ENCODE measurements at places on chromosomes 11 and 22.

DNA sequence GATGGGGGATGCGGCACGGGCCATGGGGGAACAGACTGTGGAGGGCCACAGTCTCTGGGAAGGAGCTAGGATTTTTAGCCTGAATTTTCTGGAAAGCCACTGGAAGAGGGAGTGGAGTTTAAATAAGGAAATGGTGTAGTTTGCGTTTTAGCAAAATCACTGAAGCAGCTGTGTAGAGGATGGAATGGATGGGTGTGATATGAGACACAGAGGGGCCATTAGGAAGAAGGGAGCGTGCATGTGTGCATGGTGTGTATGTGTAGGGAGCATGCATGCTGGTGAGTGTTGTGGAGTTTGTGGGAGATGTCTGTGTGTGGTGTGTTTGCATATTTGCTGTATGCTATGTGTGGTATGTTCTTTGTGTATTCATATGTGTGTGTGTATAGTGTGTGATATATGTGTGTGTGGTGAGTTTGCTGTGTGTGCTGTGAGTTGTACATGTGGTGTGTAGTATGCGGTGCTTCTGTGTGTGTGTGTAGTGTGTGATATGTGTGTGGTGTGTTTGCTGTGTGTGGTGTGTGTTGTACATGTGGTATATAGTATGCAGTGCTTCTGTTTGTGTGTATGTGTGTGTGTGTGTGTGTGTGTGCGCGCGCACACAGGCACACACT, 67.6 kb downstream of the FBXO7 start:
- no peak for DNase-seq

DNA sequence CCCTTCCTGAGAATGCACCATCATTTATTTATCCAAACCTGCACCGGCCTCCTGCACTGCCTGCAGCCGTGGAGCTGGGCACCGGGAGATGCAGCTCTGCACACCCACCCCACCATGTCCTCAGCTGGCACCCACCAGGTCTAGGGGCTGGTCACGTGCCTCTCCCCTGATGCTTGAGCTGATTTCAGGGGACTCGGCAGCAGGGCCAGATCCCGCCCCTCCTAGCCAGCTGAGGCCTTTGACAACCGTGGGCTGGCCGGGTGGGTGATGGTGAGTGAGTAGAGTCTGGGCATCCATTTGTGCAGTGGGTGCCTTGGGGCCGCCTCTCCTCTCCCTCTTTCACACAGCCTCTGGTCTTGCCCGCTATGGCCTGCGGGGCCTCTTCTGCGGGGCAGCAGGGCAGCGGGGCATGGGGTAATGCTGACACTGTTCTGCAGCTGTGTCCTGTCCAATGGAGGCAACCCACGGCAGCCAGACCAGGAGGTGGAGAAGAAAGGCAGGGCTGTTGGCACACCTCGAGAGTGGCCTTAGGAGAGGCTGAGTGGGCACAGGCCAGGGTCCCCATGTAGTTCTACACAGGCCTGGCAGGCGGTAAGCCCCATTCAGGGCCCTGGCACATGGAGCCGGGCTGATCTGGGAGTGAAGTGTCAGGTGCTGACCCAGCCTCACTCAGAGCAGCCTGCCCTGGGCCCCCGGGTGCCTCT, 38.5 kb upstream of the PRODH start:
- no peak for DNase-seq

- DNase-seq, result no peak
Observed at GRCh38 chr22:44994399-44995104, 15.3 kb downstream of the PHF21B start.

DNA sequence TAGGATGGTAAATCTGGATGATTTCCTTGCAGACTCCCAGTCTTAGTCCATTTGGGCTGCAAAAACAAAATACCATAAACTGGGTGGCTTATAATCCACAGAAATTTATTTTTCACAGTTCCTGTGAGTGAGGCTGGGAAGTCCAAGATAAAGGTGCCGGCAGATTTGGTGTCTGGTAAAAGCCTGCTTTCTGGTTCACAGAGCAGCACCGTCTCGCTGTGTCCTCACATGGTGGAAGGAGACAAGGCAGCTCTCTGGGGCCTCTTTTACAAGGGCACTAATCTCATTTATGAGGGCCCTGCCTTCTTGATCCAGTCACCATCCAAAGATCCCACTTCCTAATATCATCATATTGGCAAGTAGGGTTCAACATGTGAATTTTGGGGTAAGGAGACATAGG, 8.9 kb downstream of the USP47 start:
- no peak for DNase-seq

GRCh38 chr11:57244911-57245310, 7.9 kb upstream of the APLNR start:
- DNase-seq, result no peak

DNA sequence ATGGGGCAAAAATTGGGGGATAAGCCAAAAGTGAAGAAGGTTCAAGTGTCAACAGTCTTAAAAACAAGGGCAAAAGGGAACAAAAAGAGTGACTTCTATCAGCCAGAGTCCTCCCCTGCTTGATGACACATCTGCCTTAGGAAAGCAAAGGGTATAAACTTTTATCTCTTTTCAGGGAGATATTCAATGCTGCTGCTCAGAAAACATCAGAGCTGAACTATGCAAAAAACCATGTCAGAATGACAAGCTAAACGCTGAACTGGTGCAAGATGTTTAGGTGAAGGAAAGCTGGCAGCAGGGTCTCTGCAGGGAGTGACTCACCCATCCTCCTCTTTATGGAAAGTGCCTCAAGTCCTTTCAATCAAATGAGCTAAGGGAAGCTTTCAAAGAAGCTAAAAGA, 24.7 kb downstream of the ALG9 start:
- DNase-seq, result no peak

GRCh38 chr22:43222262-43222661, 35.3 kb upstream of the TTLL12 start:
- DNase-seq, result no peak

- DNase-seq, result no peak
Observed at GRCh38 chr11:32464078-32464477, 28.7 kb upstream of the WT1 start.

- DNase-seq, result no peak
Observed at GRCh38 chr11:83069441-83070043, 2.2 kb downstream of the RAB30 start.

GRCh38 chr22:33798401-33798800, 121.9 kb downstream of the LARGE1 start:
- no peak for DNase-seq

DNA sequence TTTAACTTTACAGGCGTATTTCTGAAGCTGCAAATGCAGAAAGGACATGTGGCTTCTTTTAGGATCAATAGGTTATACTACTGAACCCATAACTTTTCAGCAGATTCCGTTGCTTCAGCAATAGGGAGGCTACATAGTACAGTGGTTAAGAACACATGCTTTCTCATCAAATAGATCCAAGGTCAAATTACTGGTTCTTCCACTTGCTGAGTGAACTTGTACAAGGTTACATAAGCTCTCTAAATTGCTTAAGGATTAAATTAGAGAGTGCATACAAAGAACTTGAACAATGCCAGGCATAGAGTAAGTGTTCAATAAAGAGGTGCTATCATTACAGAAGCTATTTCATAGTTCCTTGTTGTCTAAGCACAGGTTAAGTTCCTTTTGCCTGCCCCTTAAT, 129.6 kb downstream of the BARX2 start:
- no peak for DNase-seq

DNA sequence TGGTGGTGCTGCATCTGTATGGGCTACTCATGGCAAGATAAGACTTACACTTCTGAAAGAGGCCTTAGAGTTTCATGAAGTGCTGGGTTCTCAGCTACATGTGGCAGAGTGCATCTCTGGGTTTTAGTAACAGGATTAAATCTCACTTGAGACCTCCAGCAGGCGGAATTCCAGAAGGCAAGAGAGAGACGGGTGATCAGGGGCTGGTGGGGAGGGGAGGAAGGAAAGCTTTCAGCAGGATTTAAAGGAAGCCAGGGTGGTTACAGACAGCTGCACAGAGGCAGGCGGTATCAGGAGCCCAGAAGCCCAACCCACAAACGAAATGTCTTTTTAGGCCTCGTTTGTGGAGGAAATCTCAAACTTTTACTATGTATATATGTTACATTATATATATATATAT, 56.2 kb upstream of the CD82 start:
- no peak for DNase-seq

DNA sequence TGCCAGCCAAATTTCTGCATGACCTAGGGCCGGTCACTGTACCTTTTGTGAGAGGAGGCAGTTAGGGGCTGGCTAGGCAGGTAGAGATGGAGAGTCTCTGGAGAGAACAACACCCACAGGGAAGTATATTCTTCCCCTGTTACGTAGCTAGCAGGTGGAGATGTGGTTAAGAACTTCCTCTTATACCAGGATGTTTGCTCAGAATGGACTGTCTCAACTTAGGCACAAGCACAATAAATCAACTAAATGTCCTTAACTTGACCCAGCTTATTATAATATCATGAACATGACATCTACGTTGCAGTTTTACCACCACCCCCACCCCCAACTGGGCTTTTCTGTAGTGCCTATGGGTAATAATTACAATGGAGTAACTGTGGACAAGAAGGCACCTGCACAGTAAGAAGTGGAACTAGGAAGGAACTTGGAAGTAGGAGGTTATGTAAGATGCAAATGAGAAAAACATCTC, 60.7 kb upstream of the MPEG1 start:
- DNase-seq, result no peak

GRCh38 chr11:13344818-13345217, 67.2 kb downstream of the BMAL1 start:
- DNase-seq, result no peak

DNA sequence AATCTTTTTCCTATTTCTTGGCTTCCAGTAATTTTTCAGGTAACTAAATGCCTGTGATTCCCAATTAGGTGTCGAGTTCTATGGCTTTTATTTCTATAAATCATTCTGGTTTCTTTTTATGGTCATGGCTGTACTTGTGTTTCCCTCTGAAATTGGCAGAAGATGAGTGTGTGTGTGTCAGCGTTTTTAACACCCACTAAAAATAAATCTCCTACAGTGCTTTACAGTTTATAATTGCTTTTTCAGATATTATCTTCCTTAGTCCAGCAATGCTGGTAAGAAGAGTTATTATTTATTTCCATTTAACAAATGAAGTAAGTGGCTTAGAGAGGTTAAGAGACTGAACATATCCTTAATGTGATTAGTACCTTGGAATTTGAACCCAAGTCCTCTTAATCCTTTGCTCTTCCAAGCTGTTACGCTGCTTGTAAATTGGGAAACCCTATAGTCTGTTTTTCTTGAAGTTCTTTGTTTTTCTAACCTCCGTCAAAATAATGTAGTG, 125.2 kb downstream of the TEAD1 start:
- DNase-seq, result no peak

DNA sequence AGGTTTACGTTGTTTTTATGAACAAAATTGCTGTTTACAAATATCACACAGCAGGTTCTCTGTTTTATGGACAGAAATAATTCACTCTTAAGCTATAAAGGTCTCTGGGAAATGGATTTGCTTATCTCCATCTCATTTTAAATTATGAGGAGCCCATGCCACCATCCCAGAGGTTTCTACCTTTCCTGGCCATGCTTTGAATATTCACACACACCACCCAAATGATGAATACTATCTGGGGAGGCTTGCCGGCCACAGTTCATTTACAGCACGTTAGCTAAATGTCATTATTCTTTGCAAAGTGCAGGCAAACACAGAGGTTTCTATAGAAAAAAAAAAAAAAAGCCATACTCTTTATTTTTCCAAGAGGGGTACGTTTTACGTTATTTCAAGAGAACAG, 1446.7 kb downstream of the FAM181B start:
- DNase-seq, result no peak

All from NCI-H1092 (cell line).